ENCODE measurements at places on chromosomes 2 and 18.

- DNase-seq = no peak
Observed at GRCh38 chr2:123456416-123456815, 568.7 kb upstream of the CNTNAP5 start.

GRCh38 chr2:38598991-38599295 is 3.8 kb downstream of the HNRNPLL start:
- no peak for DNase-seq

GRCh38 chr2:7479603-7480002 is 562.4 kb downstream of the RNF144A start:
- peak; percentile 44 for DNase-seq

DNA sequence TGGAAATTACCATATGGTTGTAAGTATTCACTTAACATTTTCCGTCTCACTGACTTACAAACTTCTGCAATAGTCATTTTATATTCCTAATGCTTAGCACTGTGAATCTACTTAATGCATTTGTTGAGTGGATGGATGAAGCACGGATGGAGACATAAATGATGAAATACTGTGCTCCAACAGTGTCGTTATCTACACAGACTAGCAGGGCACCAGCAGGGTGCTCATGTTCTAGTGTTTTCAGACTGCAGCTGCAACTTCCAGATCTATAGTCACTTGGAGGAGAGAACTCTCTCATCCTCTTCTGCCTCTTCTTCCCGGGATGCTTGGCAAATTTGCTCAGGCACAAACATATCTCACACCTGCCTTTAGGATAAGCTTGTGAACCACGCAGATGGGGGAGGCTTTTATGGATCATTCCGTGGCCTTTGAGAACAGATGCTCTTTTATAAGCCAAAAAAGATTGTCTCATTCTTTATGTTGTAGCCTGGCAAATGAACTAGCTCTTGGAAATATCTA is 797.7 kb downstream of the MBD2 start:
- DNase-seq = no peak

GRCh38 chr2:139867601-139868226 is 1087.5 kb upstream of the NXPH2 start:
- no peak for DNase-seq

GRCh38 chr18:46071653-46072375 is at the start of gene PSTPIP2:
Gene PSTPIP2 (minus strand): TSS chr18:46072260. CDS start chr18:46072188, 72 bp downstream.
- DNase-seq = peak; percentile 62

GRCh38 chr18:58997811-58998337 is 133.2 kb downstream of the ZNF532 start:
- DNase-seq = peak; percentile 97

DNA sequence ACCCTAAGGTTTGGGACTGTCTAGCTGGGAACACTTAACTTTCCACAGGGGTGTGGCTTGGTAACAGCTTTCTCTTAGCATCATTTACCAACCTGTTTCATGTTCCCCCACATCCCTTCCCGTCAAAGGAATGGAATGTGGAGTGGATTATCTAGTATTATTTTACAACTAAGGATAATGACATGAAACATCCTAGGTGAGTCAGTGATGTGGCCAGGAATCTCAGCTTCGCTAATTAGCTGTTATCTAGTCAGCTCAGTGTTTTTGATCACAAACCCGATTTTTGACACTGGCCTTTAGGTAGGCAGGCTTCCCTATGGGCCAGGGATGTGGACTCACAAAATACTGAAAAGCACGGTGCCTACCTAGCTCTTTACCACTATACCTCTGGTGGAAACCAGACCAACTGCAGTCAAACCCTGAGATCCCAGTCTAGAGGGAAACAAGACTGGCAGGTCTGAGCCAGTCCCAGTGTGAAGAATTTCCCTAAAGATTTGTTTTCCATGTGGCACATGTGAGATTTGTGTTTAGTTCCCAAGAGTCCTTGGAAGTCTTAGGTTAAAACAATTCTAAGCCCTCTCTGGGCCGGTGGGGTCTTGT is 2.8 kb upstream of the NRP2 start:
- no peak for DNase-seq

GRCh38 chr2:24495451-24495850 is 4.4 kb downstream of the NCOA1 start:
- no peak for DNase-seq

- no peak for DNase-seq
Observed at GRCh38 chr2:204317640-204318039, 227.6 kb upstream of the PARD3B start.

DNA sequence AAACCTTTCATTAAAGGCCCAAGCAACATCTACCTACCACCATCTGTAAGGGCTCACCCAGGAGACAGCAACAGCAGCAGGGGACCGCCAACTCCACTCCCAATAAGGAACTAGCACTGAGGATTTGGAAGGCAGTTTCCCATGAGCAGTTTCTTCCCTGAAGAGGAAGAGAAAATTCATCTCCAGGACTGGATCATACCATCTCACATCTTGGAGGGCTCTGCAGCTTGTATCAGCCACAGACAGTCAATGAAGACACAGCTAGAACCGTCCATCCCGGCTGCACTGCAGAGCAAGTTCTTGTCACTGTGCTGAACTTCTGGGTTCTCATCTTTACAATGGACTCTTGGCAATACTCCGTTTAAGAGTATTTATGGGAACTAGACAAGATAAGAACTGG is 2.8 kb upstream of the GYPC start:
- DNase-seq = no peak

GRCh38 chr2:71250935-71251334 is 24.0 kb upstream of the PAIP2B start:
- DNase-seq = no peak

- DNase-seq = no peak
Observed at GRCh38 chr2:7840651-7841380, 841.0 kb upstream of the ID2 start.

- no peak for DNase-seq
Observed at GRCh38 chr2:158497486-158497885, 40.7 kb downstream of the PKP4 start.

DNA sequence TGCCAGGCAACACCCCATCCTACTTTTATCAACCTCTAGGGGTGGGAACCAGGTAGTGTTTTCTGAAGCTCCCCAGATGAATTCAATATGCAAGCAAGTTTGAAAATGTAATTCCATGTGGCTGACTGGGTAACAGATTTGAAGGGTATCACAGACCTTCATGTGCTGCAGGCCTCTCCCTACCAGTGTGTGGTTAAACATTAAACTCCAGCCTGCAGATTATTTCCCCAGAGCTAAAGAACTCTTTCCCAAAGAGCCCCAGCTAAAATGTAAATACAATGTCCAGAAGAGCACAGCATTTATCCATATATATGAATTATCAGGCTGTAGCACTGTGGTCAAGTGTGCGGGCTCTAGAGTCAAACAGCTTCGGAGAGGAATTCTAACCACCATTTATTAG is 134.1 kb downstream of the MYO5B start:
- DNase-seq = no peak

- DNase-seq = no peak
Observed at GRCh38 chr2:28364610-28365009, 28.0 kb upstream of the FOSL2 start.

DNA sequence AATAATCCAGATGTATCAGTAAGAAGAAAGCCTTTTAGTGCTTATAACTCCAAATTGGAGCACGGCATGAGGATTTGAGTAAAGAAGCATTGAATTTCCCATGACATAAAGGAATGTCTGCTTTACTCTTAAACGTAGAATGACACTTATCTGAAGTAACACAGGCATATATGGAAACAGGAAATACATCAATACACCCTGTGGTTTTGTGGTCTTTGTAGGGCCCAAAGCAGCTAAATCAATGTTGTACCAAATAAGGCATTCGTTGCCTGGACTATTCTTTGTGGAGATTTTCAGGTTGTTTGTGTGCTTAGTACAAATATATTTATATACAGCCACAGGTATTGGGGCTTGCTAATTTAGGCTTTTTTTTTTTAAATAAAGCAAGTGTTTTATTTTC is 660.5 kb downstream of the LRRTM4 start:
- DNase-seq = no peak

DNA sequence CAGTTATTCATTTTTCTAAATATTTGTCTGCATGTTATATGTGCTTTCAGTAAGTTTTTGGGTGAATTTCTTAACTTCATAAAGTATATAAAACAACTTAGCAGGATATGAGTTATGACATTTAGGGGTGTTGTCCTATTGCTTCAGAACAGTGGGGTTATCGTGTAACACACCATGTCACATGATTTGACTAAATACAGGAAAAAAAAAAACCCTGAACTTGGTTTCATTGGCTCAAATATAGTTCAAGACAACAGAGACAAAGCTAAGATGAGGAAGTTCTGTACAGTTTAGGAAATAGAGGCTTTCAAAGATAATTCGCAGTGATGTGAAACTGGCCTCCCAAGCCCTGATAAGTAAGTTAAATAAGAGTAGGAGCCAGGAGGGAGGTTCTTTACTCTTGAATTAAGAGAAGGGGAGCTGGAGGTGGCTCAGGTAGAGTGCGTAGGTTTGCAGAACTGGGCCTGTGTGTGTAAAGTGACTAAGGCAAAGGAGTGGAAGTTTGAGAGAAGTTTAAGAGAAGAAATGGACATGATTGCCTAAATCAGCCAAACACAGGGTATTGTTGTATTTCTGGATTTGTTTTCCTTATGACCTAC is 53.9 kb downstream of the LIMS1 start:
- DNase-seq = no peak

- DNase-seq = peak; percentile 81
Observed at GRCh38 chr2:237195396-237196120, 109.9 kb downstream of the COPS8 start.

DNA sequence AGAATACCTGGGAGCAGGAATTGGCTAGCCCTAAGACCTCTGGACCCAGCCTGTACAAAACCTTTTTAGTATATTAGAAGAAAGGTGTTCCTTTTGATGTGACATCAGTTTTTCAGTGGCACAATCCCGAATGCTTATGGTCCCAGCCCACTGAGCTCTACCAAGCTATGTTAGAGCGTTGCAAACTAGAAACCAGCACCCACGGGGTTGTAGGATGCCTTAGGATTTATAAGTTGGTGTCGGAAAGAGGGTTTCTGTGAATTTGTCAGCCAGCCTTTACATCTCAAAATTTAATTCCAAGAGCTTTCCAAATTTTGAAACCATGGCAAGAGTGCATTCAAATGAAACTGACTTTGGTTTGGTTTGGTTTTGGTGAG is 499 bp upstream of the LMAN1 start:
- DNase-seq = no peak

DNA sequence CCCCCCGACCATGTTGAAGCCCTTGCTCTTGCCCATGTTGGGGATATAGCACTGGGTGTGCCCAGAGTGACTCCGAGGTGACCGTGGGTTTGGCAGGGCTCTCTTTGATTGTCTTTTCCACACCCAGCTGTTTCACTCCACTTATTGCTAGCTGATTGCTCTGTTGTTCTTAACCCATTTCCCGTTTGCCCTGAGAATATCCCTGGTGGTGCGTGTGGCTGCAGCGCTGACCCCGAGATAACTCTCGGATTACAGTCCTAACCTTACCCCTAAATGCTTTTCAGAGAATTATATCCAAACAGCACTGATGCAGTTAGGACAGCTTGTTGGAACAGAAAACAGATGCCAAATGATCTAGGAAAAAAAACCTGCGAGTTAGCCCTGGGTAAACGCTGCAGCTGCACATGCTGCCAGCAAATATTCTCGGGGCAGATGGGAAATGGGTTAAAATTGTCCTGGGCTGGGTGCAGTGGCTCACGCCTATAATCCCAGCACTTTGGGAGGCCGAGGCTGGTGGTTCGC is 34.3 kb upstream of the SNORC start:
- no peak for DNase-seq

DNA sequence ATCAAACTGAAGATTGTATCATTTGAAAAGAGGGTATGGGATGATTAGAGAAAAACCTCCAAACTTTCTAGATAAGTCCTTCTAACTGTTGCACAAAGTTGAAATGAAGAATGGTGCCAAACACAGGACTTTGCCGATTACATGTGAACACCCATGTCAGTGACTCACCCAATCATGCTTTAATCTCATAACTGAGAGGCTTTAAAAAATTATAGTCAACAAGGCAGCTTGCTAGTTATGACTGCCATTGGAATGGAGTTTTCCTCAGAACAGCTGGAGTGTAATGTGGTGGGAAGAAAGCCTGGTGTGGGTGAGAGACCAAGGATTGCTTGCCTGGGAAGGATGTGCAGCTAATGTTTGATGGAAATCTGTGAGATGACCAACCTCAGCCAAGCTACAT is 98.2 kb upstream of the ALPP start:
- no peak for DNase-seq

DNA sequence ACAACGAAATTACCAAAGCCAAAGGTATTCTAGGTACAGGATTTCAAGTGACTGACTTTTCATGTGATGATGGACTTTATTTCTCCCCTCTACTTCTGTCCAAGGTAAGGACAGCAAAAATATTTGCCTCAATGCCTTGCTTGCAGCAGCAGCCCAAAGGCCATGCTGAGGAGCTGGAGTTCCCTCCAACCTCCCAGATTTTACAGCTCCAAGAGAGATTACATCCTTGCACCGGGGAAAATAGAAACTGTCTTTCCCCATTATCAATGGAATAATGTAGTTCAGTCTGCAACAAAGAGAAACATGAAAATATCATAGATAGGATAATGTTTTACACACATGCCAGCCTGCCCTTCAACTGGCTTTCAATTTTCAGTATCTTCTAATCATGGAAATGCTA is 13.5 kb downstream of the HSPD1 start:
- no peak for DNase-seq

DNA sequence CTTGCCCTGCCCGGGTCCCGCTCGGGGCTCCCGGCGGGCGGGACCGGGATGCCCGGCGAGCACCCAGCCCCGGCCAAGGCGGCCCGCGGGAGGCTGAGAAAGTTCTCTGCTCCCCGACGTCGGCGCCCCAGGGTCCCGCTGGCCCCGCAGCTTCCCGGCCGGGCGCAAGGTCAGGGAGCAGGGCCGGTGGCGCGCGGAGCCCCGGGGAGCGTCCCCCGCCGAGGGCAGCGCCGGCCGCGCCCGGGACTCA is 331 bp downstream of the SERPINE2 start:
- DNase-seq = no peak

- DNase-seq = no peak
Observed at GRCh38 chr2:78992807-78993517, 32.5 kb upstream of the REG3G start.

DNA sequence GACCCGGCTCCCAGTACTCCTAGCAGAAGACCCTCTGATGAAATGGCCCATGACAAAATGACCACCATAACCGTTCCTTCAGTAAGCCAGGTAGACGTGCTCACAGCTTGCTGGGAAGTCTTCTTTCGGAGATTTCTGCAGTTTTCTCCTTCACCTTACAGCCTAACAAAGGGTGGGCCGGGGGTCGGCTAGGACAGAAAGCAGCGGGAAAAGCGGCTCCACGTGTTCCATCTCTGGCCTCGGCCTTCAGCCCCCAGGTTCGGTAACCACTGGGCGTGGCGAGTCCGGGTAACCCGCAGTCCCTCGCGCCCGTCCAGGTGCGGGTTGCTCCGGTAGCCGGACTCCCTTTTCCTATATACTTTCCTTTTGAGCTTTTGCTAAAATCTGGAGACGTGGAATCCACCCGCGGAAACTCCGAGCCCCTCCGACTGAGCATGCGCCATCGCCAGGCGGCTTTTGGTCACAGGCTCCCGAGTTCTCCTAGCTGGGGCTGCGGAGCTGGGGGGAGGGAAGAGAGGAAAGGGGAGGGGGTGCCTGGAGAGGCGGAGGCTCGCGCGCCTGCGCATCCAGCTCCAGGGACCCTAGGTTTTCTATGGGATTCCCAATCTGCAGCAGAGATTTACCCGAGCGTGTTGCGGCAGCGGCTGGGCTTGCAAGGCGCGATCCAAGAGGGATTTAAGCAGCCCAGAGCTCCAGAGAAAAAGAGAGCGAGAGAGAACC is at the start of gene VSNL1:
Gene VSNL1, plus strand, starts transcription at position 604 of the 720 bp plus-strand sequence. CDS start 51,379 bp downstream, outside the sequence.
- DNase-seq = peak; percentile 97

GRCh38 chr2:206642075-206643025 is at the start of gene FAM237A:
Gene FAM237A (plus strand): TSS chr2:206642487. CDS start chr2:206644237, 1,750 bp downstream.
- DNase-seq = peak; percentile 69

GRCh38 chr18:63836456-63836855 is 51.0 kb upstream of the SERPINB2 start:
- DNase-seq = no peak

All from fibroblast of upper back skin (primary cell).